ENCODE measurements at places on chromosomes 2 and 18. TPM values are rescaled to one million over a fixed set of nuclear protein-coding genes. Genes with fewer than 3 reads are reported as not detected.

The GPR17 gene
- total RNA-seq, result 0.49 TPM

The CRYGD gene
- 823 TPM for total RNA-seq

The GPR35 gene
- total RNA-seq, result 1.2 TPM

The RAD51AP2 gene
- 0.27 TPM for total RNA-seq

The RNF152 gene
- 49.1 TPM for total RNA-seq

The MALT1 gene
- 76.1 TPM for total RNA-seq

The VWA3B gene
- total RNA-seq, result not detected
